ENCODE measurements at places on chromosomes 12 and 14. TPM values are rescaled to one million over a fixed set of nuclear protein-coding genes. Genes with fewer than 3 reads are reported as not detected.

The DPPA3 gene
- total RNA-seq: not detected

The GPD1 gene
- total RNA-seq: 12.2 TPM

The SERPINA3 gene
- 2.5 TPM for total RNA-seq

The SVOP gene
- 41.1 TPM for total RNA-seq

The KLRG1 gene
- total RNA-seq: 9.0 TPM
